ENCODE measurements at places on chromosomes 1 and 21.

- no peak for DNase-seq
Measured at GRCh38 chr21:29675451-29675850, 264.3 kb downstream of the GRIK1 start.

- no peak for DNase-seq
Measured at GRCh38 chr21:41701749-41702148, 65.1 kb downstream of the RIPK4 start.

DNA sequence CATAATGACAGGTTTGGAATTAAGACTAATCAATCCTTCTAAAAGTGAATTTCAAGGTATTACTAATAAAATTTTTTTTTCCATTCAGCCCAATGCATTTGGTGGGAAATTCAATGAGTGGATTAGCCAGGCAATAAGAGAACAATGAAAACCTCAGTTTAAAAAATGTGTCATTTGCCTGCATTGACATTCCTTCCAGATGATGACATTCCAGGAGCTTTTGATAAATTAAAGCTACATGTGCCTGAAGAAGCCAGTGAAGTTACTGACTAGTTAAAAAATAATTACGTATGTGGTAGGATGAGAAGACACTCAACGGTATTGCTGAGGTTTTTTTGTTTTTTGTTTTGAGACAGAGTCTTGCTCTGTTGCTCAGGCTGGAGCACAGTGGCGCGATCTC, 37.9 kb upstream of the RC3H1 start:
- DNase-seq: no peak

DNA sequence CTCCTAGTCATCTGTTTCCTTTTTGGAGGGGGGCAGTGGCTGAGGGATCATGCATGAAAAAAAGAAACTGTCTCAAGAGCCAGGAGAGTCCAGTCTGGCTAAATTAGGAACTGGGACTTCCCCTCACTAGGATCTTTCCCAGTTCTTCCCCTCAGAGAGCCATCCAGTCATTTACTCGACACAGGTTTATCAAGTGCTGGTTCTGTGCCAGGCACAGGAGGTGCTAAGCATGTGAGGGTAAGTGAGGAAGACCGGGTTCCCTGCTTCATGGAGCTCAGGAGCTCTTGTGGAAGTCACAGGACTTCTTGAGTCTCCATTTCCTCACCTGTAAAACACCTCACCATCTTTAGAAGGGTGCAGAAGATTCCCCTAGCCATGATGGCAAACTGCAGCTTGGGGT, 8.6 kb upstream of the NUAK2 start:
- DNase-seq: no peak

GRCh38 chr1:36656271-36656670, 173.6 kb upstream of the CSF3R start:
- no peak for DNase-seq

GRCh38 chr1:205837382-205837970, 12.5 kb downstream of the PM20D1 start:
- DNase-seq: no peak

DNA sequence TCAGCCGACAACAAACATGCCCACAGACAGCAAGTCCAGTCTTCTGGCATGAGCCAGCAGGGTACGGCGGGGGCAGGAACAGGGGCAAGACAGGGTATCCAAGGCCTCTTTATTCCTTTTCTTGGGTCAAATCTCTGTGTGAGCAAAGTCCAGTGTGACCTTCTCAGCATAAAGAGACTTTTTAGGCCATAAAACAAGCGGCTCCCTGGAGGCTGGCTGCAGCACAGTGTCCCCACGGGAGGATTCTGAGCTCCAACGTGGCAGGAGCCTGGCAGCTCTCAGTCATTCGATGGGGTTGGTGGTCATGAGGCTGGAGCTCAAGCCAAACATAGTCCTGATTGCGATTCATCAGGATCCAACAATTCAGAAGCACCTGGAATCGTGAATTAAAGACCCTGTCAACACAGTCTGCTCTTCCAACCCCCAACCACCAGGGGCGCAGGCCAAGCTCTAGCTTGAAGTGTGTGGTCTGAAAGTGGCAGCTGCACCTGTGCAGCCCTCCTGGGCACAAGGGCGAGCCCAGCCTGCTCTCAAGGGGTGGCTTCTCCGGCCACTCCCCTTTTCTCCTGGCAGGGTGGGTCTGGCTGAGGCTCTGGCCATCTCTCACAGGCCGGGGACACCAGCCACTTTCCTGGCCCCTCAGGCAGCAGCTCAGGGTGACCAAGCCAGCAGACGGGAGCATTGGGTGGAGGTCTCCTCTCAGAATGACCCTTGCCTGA, 62.1 kb downstream of the SLC66A1 start:
- no peak for DNase-seq

- no peak for DNase-seq
Measured at GRCh38 chr1:29860056-29860455, 623.7 kb downstream of the PTPRU start.

DNA sequence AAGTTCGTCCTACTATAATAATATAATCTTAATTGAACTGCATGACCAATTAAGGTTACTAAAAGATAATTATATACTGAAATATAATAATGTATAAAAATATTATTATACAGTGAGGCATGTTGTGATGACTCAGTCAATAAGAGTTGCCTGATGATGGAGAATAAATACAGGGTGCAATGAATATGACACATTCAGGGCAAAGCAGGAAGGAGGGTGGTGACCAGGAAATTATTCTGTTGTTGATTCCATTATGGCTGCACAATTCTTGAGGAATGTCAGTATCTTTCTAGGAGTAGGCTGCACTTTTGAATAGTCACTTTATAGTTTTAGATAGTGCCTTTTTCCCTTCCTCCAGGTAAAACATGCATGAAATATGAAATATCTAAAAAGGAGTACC, 46.4 kb upstream of the RGS21 start:
- no peak for DNase-seq

DNA sequence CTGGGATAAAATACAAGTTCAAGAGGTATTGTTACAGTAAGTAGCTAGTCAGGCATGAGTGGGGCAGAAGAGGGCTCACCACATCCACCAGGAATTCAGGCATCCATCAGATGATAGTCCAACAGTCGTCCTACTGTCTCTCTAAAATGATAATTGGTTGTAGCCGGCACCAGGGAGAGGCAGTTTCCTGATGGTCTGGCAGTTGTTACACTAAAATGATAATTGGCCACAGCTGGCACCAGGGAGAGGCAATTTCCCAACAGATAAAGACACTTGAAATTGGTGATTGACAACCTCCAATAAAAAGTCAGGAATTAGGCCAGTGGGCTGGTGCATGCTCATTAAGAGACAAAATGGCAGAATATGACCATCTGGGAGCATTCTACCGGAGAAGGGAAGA, 545.8 kb downstream of the AMY1C start:
- DNase-seq: no peak

DNA sequence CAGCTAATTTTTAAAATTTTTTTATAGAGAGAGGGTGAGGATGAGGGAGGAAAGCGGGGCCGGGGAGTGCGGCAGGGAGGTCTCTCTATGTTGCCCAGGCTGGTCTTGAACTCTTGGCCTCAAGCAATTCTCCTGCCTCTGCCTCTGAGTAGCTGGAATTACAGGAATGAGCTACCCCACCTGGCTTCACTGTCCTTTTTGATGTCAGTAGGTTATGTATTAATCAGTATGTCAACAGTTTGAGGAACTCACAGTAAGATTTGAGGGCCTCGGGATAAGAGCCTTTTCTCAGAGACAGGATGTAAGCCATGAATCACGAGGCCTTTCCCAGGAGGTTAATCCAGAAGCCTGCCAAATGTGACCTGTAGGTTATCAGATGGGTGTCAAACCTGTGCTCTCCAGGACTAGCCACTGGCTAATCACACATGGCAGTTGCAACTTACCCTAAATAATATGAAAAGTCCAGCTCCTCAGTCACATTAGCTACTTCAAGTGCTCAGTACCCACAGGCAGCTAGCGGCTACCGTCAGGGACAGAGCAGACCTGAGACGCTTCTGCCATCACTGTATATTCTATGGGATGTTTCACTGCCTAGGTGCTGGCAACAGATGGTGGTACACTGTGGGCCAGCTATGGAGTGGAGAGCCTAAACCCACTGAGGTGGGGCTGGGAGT, 33.1 kb downstream of the TRIM67 start:
- DNase-seq: no peak

DNA sequence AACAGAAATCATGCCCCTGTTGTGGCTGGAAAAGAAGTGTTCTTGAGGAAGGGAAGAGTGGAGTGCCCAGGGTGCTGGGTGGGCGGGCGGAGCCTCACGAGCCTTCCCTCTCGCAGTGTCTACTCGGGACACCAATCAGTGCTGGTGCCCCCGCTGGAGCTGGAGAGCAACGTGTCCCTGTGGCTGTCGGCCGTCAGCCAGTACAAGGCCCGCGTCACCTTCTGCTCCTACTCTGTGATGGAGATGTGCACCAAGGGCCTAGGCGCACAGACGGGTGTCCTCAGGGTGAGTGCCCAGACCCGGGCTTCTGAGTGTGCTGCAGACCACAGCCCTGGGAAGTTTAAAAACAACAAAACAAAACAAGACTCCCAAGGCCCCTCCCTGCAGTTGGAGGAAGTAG, 47.4 kb downstream of the S100B start:
- no peak for DNase-seq

- peak; percentile 61 for DNase-seq
Measured at GRCh38 chr1:77430966-77431690, 149.3 kb downstream of the AK5 start.

- DNase-seq: no peak
Measured at GRCh38 chr1:38210021-38210894, 163.7 kb upstream of the POU3F1 start.

DNA sequence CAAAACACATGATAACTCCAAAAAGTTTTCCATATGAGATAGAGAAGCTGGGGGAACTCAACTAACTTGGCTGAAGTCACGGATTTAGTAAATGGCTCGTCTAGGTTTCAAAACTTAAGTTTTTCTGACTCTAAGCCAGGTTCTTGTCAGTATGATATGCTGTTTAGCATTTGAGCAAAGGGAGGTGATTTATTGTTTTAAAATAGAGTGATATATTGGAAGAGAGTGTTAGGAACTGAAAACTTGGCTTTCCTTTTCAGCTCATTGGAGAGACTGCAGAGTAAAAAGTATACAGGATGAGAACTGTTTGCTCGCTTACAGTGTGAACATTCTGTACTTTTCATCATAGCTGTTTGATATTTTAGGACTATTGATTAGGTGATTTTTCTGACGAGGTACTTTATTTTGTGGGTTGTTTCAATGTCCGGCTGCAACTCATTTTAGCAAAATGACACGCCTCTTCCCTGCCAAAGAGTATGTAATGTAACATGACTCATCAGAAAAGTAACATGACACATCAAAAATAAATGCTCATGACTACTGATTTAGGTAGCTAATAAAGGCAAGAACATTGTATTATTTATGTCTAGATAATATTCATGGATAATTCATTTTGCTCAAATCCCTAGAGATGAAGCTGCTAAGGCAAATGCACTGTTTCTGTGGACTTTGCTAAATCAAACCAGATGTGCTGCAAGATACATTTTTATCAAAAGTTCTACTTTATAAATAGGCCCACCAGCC, 355.1 kb downstream of the GPATCH2 start:
- no peak for DNase-seq

- DNase-seq: no peak
Measured at GRCh38 chr1:167081594-167082156, 8.5 kb downstream of the GPA33 start.

DNA sequence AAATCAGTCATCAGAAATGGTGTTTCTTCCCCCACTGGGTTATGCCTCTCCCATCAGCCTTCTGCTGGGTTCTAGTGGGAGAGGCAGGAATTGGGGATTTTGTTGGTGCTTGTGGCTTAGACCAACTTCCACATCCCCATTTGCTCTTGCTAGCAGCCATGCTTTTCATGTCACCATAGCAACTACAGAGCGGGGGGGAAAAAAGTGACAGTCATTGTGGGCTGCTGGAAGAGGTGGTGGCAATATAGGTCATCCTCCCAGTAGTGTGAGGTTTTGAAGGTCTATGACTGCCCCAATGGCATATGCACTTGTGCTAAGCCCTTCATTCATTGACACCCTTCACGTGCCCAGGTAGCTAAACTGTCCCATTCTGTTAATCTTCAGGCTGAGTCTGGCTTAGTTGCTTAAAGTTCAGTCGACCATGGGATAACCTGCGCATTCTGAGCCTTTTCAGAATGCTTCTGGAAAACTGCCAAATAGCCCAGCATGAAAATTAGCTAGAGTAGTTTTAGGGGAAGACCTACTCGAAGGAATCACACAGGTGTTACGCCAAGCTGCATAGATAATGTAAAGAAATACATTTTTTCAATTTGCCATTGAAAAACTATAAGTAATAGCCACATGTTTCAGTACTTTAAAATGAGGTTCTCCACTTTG, 53.7 kb upstream of the ZNF326 start:
- DNase-seq: no peak

DNA sequence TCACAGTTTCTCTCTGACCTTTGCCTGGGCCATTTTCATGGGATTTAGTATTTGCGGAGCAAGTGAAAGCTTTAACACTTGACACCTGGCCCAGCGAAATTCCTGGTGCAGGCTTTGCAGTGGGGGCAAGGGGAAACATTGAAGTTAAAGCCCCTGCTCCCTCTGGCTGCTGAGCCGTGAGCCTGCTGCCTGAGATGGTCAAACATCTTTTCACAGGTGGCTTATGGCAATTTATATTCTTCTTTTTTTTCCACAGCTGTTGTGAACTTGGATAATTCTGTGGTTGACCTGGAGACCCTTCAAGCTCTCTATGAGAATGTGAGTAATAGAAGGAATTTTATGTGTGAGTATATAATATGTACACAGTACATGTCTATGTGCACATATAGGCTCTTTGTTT, 202.9 kb downstream of the FMN2 start:
- no peak for DNase-seq

DNA sequence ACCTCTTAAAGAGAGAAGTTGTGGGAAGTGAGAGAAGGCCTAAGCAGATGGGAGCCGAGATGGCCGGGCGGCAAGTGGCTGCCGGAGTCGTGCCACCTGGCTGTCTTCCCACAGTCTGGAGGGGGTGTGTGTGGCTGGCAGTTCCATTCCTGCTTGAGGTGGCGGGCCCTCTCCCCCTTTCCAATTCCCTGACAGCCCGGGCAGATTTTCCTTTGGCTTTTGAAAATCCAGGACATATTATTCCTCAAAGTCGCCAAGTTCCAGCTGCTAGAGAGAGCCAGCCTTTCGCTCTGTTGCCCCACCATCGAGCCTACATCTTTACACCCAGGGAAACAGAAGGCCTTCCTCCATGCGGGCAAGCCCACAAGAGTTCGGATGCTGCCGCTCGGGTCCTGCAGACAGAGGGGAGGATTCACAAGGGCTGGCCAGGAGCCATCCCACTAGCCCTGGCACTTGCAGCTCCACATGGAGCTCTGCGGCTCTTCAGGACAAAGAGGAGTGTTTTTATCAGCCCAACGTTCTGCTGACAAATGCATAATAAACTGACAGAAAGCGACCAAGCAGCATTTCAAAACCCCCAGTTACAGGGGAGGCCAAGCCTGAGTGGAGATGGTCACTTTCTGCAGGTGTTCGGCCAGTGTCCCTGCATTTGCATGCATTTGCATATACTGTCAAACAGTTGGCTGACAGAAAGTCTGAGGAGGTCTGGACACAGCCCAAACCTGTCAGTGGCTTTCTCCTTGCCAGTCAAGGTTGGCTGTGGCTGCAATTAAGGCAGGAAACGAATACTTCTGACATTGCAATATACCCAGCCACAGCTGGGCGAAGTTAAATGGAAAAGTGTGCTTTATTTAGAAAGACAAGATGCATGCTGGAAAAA, 45.9 kb downstream of the OLIG1 start:
- no peak for DNase-seq
